Stimulated activated CD4-positive, alpha-beta T cell treated with anti-CD3 and anti-CD28 coated beads, Interleukin-1b, Interleukin-23, amount 100 ng/mL, for 4 hours (primary cell): ENCODE measurements at places on chromosomes 7 and 10.
A peak's percentile ranks its signal among the peaks of the same experiment; 100 is the strongest.

DNA sequence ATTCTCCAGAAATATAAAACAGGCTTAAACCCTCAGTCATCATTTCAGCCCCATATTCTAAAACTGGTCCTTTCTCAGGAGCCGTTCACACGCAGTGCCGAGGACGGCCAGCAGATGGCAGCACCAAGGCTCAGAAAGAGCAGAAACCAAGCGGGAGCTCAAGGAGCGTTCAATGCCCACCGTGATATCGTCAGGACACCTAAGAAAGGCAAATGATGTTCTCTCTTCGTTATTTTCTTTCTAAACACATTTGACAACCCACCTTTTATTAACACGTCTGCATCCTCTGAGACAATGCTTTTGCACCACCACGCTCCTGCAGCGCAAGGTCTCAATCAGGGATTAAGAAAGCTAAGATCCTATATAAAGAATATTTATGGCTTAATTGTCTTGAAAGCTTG lies 45.7 kb upstream of the RBM33 start:
- DNase-seq = peak; percentile 86

GRCh38 chr7:105279688-105280007 lies 109.1 kb downstream of the SRPK2 start:
- no peak for DNase-seq

DNA sequence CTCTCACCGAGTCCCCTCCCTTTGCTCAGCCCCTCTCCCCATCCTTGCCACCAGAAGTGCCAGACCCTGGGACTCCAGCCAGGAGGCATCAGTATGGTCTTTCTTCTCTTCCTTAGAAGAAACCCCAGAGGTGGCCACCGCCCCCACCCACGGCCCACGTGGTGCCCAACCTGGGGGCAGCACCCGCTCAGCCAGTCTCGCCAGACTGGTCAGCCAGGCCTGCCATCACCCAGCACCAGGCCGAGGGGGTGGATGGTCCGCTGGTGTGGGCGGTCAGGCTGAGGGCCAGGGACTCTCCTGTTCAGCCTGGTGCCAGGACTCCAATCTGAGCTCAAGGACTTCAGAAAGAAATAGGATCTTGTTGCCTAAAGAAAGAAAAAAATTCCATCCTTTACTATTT lies 5.8 kb upstream of the CLDN4 start:
- DNase-seq = no peak

GRCh38 chr7:127189886-127190285 lies 62.9 kb downstream of the GRM8 start:
- no peak for DNase-seq

- no peak for DNase-seq
Measured at GRCh38 chr7:121366852-121367431, 29.2 kb downstream of the FAM3C start.

- no peak for DNase-seq
Measured at GRCh38 chr10:121158988-121159579, 307.9 kb downstream of the WDR11 start.

DNA sequence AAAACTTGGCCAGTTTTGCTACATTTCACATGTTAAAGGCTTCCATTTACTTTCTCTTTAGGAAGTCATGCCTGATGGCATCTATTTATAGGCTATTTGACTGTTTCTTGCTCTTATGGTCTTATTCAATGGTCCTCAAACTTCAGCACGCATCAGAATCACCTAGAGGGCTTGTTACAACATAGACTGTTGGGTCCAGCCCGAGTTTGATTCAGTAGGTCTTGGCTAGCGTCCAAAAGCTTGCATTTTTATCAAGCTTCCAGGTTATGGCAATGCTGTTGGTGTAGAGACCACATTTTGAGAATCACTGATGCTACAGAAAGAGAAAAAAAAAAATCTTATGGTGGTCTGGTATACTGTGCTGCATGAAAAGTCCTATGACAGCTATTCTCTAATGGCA lies 51.9 kb downstream of the MTPN start:
- no peak for DNase-seq

DNA sequence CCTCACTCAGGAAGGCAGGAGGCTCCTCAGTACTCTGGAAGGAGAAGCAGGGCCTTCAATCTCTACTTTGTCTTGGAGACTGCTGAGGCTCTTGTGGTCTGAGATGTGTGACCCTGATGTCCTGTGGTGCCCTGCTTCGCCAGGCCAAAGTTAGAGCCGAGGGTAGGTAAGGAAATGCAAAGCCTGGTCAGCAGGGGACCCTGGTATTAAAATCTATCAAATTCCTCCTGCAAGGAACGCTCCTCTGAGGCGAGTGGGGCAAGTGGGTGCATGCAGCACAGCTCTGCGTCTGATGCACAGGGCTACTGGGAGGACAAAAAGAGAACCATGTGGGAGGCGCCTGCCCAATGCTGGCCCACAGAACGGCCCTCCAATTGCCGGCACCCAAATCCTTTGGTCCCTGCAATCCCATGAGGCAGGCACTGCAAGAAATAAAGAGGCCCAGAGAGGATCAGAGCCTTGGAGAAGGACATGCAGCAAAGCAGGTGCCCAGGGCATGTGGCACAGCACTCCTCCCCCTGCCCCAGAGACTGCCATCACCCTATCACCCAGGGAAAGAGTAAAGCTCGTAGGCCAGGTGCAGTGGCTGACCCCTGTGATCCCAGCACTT lies 23.1 kb upstream of the ZMIZ1 start:
- no peak for DNase-seq

GRCh38 chr7:130432886-130433285 lies 7.9 kb downstream of the CEP41 start:
- DNase-seq = no peak

DNA sequence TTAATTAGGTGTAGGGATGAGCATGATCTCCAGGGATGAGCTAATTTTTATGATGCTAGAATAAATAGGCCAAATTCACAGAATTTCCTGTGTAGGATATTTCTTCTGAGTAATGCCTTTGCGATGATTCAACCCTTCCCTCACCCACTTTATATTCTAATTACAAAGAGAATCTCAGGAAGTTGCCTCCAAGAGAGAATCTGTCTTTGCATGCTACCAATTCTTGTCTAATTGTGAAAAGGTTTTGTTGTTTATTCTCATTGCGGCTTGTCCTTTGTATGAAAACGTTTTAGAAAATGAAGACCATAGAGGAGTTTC lies 6.3 kb downstream of the C7orf57 start:
- DNase-seq = no peak

DNA sequence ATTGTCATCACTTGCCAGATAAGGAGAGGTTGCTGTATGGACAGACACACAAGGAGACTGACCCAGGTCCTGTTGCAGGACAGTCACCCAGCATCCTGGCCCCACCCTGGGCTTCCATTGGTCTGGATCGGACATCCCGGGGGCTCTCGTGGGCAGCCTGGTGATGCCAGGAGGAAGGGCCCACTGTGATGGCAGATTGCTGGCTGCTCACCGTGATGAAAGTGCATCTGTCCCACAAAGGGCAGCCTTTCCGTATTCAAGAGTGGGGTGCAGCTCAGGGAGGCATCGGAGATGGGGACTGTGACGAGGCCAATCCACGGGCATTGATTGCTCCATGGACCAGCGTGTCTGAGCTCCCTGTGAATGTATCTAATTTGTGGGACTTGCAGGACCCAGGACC lies 41.3 kb downstream of the PRKAG2 start:
- no peak for DNase-seq

- no peak for DNase-seq
Measured at GRCh38 chr10:56269181-56269580, 91.9 kb downstream of the ZWINT start.

- no peak for DNase-seq
Measured at GRCh38 chr7:66682350-66683093, 53.8 kb downstream of the KCTD7 start.

GRCh38 chr10:67327626-67328535 lies 368.1 kb downstream of the CTNNA3 start:
- no peak for DNase-seq

GRCh38 chr10:31526681-31527080 lies 207.7 kb downstream of the ZEB1 start:
- DNase-seq = no peak

DNA sequence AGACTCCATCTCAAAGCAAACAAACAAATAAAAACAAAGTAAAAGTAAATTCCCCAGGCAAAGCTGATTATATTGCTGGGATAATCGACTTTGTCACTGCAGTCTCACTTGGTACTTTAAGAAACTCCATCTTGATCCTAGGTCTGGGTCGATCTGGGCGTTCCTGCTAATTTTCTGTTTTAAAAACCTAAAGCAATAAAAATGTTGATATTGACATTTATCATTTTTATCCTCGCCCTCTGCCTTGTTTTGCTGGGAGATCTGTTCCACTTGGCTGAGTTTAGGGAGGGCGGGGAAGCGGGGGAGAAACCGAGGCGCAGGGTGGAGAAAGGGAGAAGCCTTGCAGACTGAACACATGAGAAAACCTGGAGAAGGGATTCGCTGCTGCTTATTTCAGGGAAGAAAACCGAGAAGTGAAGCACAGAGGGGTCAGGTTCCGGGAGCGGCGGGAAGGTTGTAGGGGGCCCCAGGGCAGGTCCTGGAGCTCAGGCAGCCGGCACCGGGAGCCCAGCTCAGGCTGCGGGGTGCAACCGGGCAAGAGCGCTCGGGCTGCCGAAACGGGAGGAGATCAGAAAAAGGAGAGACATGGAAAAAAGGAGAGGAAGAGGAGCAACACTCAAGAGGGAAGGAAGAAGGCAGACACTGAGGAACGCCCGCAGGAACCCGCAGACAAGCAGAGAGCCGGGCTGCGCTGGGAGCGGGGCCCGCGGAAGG lies 27.3 kb upstream of the KMT2C start:
- no peak for DNase-seq

DNA sequence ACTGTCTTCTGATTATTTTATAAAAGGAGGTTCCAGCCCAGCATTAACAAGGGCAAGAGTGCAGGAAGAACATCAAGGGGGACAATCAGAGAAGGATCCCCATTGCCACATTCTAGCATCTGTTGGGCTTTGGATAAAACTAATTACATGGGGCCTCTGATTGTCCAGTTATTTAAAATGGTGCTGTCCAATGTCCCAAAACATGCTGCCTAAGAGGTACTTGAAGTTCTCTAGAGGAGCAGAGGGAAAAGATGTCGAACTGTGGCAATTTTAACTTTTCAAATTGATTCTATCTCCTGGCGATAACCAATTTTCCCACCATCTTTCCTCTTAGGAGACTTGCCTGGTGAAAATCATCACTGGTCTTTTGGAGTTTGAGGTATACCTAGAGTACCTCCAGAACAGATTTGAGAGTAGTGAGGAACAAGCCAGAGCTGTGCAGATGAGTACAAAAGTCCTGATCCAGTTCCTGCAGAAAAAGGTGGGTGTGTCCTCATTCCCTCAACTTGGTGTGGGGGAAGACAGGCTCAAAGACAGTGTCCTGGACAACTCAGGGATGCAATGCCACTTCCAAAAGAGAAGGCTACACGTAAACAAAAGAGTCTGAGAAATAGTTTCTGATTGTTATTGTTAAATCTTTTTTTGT lies 2.3 kb downstream of the IL6 start:
- DNase-seq = no peak

DNA sequence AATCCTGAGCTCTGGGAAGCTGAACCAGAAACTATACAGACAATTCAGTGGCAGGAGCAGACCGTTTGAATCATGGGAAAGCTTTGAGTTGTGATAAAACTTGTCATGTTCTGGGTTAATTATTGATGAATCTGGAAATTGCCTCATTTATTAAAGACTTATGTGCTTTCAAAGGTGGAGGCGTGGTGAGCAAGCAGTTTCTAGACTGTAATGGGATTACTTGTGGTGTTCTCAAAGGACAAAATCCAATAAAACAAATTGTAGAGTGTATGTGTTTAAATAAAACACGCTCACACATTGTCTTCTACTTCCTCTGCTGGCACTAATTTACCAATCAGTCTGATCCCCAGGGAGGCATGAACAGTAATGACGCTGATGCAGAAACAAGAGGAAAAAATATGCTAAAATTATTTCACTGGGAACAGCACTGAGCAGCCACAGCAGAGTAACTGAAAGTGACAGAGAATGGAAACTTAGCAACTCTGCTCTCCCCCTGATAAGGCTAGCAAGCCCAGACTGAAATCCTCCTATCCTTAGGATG lies 25.1 kb downstream of the PARD3 start:
- no peak for DNase-seq

GRCh38 chr10:87523731-87524130 lies 19.0 kb downstream of the MINPP1 start:
- DNase-seq = no peak

GRCh38 chr10:48541144-48541795 lies 63.6 kb downstream of the ARHGAP22 start:
- no peak for DNase-seq

GRCh38 chr7:148645898-148646297 lies 52.8 kb upstream of the CUL1 start:
- no peak for DNase-seq

DNA sequence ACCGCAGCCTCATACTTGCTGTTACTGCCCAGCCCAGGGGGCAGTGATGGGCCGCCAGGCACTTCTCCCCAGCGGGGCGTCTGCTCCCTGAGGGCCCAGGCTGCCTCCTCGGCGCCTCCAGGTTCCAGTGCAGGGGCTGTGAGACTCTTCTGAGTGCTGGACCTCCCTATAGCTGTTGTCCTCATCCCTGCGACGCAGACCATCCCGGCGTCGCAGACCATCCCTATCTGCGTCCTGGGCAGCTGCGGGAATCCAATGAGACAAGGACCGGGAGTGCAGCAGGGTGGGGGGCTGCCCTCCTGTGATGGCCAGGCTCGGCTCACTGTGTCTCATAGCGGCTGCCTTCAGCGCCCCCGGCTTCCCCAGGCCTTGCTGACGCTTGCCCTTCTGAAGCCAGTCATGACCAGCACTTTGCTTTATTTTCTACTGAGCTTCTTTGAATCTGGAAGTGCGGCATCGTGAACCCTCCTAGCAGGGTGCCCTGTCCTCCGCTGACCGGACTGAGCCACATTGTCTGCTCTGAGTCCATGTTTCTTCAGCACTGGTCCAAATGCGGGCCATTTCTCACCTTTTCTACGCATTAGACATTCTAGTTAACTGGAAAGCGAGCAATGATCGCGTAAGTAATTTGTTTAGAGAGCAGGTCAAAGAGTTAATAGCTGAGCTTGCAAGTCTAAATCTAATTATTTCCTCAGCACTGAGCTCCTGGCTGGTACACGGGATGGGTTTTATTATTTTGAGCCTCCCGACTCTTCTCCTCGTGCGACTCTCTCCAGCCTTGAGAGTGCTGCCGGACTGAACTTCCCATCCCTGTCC lies 339.5 kb downstream of the WDR37 start:
- DNase-seq = no peak

DNA sequence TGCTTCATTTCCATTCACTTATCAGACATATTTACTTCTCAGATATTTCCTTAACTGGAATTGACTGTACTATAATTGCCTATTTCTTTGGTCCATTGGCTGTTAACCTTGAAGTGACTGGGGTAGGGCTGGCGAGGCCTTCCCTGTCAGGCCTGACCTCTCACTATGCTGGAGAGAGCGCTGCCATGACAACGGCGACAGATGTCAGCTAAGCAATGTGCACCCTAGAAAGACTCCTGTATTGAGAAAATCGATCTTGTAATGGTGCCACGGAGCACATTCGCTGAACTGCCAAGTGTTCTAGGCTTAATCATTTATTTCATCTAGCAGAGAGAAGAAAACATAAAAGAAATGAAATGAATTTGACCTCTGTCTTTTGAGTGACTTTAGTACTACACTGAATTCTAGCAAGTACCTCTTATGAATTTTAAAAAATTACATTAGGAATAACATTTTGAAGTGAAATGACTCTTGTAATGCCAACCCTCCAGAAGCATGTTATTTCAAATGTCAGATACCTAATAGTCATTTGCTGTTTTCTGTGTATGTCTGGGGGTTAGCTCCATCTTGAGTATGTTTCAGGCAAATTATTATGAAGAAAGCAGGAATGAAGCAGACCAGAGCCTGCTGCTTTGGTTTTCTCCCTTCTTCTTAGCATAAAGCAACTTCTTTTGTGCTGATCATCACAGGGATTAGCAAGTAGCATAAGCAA lies 148.0 kb downstream of the SNX10 start:
- DNase-seq = no peak

GRCh38 chr7:27925573-27926201 lies 185.7 kb downstream of the TAX1BP1 start:
- DNase-seq = no peak
